Omental fat pad (tissue), 4 donors: ENCODE measurements at places on chromosomes 7 and 10.

GRCh38 chr10:89540420-89540949 lies 5.1 kb upstream of the SLC16A12 start:
- no peak for DNase-seq

DNA sequence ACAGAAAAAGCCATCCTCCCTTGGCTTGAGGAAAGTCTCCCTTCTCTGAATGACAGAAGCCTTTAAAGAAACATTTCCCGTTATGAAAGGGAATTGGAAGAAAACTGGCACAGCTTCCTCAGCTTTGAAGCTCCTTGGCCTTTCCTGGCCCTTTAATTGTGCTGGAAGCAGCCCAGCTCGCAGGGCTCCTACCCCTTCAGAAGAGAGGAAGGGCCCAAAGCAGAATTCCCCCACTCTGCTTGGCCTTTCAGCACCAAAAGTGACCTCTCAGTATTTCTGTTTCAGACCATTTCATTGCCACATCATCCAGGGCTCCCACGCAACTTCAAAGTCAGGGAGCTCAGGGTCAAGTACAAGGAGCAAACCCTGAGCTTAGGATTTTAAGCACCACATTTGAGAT lies 4.2 kb downstream of the AFAP1L2 start:
- DNase-seq: no peak

- DNase-seq: no peak
Measured at GRCh38 chr10:124414076-124414475, 4.6 kb downstream of the OAT start.

DNA sequence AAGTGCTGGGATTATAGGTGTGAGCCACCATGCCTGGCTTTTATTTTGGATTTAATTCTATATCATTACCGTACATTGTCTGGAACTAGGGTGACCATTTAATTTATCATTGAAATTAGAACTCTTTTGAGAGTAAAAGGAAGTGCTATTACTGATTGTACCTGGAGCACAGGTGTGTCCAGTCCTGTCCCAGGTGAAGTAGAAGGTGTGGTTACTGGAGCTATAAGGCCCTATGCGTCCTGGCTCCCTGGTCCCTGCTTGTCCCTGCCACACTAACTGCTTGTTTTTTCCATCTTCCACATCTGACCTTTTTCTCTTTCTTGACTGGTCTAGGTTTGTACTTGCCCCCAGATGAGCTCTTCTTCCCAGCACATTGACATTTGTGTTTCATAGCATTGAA lies 147.0 kb downstream of the PPP1R9A start:
- DNase-seq: no peak

DNA sequence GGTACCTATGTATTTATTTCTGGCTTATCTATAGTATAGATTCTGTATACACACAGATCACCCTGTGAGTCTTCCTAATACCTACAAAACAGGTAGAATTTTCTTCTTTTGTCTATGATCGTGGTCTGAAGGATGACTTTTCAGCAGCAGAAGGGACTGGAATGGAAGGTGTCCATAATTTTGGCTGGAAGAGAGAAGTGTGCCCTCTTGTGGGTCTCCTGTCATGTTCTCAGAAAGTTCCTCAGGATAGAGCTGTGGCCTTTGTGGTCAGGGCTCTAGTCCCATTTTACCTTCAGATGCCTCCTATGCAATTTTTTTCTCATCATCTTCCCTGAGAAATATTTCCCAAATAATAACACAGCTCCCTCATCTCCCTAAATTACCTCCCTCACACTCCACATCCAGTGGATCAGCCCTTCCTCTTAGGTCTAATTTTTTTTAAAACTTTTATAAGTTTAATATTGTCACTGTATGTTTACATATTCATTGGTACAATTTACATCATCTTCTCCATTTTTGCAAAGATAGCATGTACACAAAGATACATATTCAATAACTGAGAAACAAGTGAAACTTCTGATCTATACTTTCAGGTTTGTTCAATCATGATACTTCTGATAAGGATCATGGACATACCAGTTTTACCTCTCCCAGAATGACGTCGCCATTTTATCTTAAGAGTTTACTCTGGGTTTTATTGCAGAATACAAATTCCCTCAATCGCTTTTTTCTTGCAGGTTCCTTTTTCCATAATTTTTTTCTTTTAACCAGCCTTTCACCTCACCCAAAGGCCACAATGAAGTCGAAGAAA lies 112.7 kb downstream of the REEP3 start:
- no peak for DNase-seq

GRCh38 chr7:95578299-95578855 lies 17.9 kb downstream of the PDK4 start:
- DNase-seq: no peak

DNA sequence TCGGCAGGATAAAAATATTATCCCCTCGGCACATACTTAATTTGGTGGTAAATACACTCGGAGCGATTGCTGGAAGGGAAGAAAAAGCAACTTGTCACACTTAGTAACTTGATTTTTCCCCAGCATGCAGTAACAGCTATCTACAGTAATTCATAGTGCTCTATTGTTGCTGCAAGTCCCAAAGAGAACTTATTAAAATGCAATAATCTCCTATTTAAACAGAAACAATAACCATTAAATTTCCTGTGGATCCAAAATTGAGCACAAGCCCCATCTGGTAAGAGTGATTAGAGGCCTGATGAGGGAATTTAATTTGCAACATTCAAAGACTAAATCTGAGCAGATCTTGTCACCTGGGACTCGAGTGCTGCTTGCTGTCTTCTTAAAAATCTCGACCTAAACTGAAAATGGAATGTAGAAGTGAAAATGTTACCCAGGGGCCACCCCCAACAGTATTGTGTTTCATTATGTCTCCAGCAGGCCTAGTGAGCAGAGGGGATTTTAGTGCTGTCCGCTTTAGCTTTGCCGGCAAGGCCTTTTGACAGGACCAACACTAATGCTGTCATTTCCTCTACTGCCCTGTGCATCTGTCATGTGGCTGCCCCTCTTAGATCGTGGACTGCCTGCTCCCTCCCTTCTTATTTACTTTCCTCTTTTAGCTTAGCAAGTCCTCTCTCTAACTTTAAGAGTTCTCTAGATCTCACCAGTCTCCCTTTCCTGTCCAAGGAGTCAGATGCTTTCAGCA lies 639.7 kb downstream of the AUTS2 start:
- DNase-seq: no peak

- DNase-seq: no peak
Measured at GRCh38 chr7:151381348-151382078, 28.3 kb downstream of the WDR86 start.

GRCh38 chr10:66349726-66350125 lies 576.1 kb upstream of the LRRTM3 start:
- no peak for DNase-seq

DNA sequence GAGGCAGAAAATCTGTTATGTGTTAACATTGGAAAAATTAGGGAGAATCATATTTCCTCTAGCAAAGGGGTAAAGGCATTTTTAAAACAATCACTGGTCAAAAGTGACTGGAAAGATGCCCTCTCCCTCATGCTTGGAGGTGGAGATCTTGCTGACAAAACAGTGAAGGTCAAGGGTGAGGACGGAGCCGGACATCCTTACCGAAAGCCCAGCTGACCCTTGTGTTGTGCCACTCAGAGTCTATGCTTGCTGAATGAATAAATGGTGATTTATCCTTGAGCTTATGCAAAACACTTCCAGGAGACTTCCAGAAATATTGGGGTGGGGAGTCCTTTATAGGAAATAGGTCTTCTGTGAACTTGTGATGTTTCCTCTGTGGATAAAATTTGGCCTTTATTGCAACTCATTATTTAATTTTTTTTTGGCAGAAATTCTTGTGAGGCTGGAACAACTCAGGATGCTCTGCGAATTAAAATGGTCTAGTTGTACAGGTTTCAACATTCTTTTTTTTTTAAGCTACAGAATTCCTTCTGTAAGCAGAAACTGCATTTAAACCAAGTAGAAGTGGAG lies 28.3 kb upstream of the ELMO1 start:
- DNase-seq: no peak

DNA sequence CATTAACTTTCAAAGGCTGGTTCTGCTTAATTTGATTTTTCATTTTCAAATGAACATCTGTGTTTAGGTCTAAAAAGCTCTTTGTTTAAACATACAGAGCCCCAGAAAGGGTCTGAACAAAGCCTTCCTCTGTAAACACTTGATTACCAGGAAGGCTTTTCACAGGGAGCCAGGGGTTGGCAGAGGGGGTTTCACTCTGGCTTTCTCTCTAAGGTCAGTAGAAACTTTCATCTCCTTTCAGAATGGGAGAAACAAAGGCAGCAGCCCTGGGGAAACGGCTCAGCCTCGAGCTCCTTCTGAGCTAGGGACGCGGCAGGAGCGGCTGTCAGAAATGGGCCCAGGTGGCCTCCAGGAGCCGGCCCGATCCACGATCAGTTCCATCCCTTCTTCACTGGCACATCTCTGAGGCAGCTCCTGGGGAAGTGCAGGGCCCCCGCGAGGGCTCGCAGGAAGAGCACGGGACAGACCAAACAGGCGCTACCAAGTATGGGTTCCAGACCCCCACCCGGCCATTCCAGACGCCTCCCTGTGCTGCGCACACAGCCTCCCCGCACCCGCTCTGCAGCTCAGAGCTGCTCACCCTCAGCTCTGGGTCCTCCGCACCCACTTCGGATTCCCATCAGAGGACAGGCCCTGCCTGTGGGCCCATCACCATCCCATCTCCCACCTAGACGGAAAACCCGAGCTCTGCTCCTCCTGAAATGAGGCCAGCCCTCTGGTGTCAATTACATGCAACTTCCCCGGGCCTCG lies 124.1 kb downstream of the MAD1L1 start:
- DNase-seq: no peak

DNA sequence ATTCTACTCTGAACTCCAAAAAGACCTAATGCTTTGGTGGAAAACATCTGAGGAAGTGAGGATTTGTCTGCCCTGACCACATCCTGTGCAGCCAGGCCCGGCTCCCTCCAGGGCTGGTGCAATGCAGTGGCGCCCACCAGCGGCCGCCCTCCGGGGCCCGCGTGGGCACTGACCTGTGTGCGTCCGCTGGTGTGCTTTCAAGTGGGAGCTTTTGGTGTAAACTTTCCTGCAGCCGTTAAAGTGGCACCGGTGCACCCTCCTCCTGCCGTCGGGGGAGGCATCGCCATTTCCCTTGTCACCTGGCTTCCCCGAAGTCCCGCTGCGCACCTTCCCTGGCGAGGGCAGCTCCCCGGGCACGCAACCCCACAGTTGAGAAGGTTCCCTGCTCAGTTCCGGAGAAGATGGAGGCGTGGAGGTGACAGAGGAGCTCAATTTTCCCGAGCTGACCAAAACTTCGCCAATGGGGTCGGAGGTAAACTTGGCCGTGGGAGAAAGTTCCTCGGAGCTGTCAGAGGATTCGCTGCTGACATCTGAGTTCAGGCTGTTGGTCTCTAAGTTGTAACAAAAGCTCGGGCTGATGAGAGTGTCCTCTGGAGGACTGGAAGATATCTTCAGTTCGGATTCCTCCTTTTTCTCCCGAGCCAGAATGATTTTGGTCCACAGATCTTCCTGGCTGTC lies 3.4 kb downstream of the KLF6 start:
- DNase-seq: no peak

GRCh38 chr7:132755538-132756483 lies 179.5 kb upstream of the PLXNA4 start:
- no peak for DNase-seq

DNA sequence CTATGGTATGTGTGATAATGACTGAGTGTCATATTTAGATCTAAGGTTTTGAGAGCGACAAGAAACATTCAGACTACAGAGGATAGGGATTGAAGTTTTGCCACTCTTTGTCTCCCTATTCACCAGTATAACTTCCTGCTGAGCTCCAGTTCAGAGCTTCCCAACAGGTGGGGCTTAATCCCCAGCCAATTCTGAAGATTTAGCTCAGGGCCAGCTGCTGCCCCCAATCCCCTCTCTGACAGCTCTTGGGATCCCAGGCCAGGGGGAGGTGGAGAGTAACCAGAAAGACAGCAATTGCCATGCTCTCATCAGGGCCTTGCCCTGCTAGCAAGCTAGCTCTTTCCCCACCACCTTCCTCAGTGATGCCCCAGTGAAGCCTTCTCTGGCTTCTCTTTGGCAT lies 57.8 kb downstream of the TRIL start:
- DNase-seq: no peak

DNA sequence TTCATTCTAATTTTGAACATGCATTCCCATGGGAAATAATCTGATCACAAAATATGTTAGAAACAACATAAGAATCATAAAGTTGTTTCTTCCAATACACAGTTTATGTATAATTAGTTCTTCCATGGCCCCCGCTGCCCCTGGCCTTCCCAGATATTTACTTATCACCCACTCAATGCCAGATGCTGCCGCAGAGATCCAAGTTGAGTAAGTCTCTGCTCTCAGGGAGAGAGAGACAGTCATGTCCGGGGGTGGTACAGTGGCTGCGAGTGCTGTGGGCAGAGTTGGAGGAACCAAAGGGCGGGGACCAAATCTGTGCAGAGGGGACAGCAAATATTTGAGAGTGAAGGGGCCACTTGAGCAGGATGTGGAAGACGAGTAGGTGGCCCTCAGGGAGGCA lies 37.1 kb downstream of the COL26A1 start:
- no peak for DNase-seq

- no peak for DNase-seq
Measured at GRCh38 chr10:71844695-71845094, 6.4 kb downstream of the PSAP start.

DNA sequence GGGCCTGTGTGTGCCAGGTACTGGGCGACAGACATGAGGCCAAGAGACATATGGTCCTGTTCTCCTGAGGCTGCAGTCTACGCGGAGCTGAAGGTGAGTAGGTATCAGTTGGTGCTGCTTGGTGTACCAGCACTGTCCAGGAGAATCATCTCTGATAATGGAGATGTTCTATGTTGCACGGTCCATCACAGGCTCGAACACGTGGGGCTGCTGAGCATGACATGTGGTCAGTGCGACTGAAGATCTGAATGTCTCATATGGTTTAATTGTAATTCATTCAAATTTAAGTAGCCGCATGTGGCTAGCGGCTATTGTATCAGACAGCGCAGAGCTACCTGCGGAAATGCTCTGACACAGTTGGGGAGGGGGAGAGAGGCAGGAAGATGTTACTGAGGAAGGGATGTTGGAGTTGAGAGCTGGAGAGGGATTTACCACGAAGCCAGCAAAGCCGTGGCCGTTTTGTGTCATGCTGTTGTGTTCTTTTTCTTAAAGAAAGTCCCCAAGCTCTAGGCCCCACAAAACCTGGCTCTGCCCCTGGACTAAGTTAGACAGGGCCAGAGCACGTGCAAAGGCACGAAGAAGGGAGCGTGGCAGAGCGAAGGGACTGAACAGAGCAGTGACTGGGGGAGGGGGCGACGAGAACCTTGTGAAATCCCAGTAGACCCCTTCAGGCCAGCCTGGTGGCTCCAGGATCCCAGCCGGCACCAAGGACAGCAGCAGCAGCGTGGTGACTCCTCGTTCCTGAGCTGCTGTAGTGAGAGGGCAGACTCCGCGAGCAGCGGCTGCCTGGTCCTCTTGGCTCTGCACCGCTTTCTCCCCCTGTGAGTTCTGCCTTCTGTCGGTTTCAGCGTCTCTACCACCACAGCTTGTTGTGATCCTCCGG lies 20.0 kb downstream of the SMKR1 start:
- DNase-seq: no peak

- DNase-seq: no peak
Measured at GRCh38 chr10:11837372-11838161, 14.4 kb downstream of the PROSER2 start.
